ENCODE measurements at places on chromosomes 4 and X.

DNA sequence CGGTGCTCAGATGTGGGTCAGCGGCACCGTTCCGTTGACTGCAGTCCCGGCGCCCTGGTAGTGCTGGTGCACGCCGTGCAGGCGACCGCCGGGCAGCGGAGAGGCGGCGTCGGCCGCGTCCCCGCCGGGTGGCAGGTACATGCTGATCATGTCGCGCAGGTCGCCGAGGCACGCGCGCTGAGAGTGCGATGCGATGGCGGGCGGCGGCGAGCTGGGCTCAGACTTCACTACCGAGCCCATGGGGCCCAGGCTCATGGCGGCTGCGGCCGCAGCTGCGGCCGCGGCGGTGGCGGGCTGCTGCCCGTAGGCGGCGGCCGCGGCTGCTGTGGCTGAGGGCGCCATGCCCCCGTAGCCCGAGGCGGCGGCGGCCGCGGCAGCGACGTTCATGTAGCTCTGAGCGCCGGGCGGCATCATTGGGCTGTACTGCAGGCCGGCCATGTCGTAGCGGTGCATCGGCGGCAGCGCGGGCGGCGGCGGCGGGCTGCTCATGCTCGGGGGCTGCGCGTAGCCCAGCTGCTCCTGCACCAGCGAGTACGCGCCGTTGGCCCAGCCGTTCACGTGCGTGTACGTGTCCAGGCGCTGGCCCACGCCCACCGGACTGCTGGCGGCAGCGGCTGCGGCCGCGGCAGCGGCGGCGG is 1.0 kb downstream of the SOX3 start:
- DNase-seq: no peak

DNA sequence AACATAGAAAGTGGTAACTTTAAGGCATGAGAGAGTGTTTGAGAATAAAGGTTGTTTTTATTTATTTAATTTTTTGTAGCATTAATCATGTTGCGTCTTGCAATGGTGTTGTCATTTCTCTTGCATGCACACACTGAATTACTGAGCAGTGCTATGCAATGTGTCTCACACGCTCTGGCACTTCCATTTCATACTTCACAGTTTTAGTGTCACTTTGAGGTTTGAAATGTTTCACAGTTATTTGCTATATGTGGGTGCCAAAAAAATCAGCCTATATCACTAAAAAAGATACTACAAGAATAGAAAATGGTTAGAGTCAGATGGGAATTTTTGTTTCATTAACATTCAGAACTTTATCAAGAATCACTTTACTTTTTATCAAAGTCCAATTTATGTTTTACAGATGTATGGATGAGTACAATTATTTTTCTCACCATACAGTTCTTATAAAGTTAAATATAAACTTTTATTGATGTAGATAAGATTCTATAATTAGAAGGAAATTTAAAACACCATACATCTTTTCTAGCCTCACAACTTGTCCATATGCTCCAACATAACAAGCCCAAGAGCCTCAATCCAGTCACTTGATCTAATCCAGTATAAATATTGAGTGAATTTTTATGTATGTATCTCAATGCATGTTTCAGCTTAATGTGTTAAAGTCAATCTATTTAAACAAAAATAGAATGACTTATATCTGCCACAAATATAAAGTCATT is 114.0 kb downstream of the IQCM start:
- DNase-seq: no peak

DNA sequence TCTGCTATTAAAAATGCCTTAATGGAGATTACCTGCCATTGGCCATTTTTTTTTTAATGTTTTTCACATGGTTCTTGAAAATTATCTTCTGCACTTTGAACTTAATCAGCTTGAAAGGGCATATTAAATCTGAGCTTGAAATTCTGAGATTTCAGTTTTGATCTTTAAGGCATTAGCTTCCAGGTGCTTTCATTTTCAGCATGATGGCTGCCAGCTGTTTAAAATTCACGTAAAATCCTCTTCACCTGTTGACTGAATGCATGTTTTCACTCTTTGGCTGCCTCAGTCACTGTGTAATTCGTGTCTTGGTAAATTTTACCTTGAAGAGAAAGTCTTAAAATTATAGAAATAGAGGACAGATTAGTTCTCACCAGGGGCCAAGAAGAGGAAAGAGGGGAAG is 39.6 kb downstream of the SMAD1 start:
- DNase-seq: no peak

DNA sequence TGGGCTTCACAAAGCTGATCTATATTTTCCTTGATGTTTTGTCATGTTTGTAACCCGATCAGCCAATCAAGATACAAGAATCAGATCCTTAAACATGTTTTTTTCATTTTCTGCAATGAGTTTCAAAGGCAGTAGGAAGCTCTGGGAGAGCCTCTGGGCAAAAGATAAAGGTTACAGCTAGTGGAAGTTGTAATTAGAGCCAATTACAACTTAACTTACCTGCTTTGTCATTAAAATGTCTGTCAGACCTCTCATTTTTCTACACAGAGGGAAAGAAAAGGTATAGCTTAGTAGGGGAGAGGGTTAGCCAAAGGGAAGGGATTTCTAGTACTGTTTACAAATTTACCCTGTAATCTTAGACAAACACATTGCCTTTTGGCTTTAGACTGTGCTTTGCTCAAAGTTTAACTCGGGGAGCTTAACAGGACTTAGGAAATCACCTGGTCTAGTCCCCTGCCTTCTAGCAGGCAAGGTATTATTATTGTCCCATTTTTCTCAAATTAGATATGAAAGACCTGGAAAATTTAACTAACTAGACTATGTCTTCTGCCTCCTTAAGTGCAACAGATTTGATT is 55.8 kb downstream of the FGF16 start:
- no peak for DNase-seq

GRCh38 chr4:153205757-153206156 is 1.5 kb downstream of the TRIM2 start:
- no peak for DNase-seq

GRCh38 chrX:109393859-109394258 is 88.0 kb downstream of the GUCY2F start:
- DNase-seq: no peak

DNA sequence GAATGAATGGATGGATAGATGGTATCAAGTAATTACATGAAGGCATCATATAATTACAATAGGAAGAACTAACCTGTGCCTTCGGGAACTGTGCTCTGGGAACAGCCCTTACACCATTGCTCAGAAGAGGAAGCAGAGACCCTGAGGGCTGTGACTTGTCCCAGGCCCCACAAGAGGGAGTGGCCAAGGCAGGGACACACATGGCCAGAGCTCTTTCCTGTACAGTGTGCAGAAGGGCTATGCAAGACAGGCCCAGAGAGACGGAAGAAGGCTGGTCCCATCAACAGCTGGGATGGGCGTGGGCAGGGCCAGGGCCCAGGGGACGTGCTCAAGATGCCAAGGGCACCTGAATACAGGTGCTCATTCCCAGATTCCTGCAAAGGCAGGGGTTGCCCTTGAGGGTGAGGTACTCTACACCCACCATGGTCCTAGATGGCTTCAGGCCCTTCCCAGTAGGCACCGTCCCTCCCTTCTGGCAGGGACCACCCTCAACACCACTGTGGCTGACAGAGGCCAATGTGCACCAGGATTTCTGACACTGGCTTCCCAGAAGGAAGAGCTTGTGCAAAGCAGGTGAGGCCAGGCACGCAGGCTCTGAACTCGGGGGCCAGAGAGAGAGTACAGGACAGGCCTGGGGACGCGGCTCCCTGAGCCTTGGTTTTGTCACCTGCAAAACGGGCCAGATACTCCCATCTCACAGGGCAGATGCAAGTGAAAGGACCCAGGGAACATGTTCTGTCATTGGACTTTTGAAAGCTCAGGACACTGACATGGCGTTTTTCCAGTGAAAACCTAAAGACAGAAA is 1.7 kb downstream of the EVC2 start:
- no peak for DNase-seq

DNA sequence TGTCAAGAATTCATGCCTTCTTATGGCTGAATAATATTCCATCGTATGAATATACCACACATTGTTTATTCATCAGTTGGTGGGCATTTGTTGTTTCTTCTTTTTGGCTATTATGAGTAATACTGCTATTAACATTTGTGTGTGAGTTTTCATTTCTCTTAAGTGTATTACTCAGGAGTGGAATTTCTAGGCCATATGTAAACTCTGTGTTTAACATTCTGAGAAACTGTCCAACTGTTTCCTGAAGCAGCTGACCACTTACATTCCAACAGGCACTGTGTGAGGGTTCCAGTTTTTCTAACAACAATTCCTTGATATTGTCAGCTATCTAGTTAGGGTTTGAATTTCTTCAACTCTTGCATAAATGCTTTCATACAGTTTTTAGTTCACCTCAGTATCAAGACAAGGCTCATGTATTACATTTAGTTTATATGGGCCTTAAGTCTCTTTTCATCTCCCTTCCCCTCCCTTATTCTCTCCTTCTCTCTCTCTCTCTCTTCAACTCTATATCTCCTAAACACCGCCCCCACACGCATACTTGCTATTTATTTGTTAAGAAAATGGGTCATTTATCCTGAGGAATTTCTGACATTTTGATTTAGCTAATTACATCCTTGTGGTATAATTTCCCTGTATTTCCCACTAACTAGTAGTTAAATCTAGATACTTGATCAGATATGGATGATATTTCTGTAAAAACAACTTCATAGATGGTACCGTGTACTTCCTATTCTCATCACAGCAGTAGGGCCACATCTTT is 77.4 kb downstream of the WDR19 start:
- DNase-seq: no peak

DNA sequence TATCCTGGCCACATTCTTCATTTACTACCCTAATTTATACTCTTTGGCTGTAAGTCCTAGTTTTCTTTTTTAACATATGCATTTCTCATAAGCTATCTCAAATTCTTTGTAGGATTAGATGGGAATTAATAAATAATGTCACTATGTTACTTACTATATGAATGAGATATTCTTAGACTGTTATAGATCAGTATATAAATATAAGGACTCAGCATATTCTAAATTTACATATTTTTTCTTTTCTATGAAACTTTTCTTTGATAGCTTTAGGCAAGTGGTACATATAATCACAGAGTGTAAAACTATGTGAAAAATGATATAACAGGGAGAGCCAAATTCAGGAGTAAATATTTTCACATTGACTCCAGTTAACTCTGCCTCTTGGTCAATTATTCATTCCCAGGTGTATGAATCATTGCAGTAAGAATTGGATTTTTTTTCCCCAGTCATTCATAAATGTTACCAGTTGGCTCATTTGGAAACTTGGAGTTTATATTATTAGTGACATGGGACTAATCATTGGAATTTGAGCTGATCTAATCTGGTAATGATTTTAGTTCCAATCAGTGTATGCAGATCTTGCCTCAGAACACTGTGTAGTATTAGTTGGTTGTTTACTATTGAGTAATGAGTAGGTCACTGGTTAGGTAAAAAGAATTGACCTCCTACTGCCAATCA is 25.3 kb downstream of the FHIP1A start:
- no peak for DNase-seq

GRCh38 chr4:113604955-113605354 is 156.6 kb downstream of the CAMK2D start:
- DNase-seq: no peak

GRCh38 chr4:76670631-76671030 is 227.3 kb downstream of the SOWAHB start:
- no peak for DNase-seq

DNA sequence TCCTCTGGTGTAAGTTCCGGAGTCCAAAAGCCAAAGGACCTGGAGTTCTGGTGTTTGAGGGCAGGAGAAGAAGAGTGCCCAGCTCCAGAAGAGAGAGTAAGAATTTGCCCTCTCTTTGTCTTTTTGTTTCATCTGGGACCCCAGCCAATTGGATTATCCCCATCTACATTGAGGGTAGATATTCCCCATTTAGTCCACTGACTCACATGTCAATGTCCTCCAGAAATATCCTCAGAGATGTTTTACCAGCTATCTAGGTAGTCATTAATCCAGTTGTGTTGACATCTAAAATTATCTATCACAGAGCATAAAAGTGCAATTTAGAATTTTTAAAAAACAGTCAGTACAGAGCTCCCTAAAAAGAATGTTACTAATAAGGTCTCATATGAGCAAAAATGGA is 132.9 kb upstream of the TMEM47 start:
- no peak for DNase-seq

DNA sequence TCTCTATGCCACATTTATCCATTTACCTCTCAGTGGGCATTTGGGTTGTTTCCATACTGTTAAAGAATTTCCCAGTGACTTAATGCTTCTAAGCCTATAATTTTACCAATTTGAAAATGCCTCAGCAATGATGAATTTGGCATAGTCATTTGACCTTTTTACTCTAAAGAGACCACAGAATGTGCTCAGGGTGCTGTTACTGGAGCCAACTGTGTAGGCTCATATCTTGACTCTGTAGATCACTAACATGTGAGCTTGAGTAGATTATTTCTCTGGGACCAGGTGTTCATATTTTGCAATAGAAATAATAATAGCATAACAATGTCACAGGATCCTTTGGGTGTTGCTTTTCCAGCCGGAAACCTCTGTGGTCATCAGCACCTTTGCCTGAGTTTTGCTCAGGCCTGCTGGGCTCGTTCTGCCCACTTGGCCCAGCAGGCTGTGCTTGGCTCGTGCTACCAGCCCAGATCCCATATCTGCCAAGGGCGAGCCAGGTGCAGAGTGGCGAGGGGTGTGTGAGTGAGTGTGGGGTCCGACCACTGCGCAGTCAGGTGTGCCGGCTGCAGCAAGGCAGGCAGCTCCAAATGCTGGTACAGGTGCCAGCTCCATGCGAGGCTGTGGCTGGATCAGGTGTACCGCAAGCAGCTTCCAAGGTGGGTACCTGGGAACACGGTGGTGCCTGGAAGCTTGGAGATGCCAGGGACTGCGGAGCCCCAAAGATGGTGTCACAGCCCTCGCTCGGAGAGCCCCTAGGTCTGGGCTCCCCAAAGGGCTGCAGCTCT is 70.6 kb upstream of the ANK2 start:
- no peak for DNase-seq

GRCh38 chrX:39772057-39772832 is 325.5 kb downstream of the BCOR start:
- DNase-seq: peak; percentile 51

- DNase-seq: peak; percentile 52
These were observed 1.2 kb downstream of the TMSB4X start for GRCh38 chrX:12975991-12976558.

- peak; percentile 43 for DNase-seq
These were observed 12.9 kb downstream of the PALLD start for GRCh38 chr4:168509786-168510185.

DNA sequence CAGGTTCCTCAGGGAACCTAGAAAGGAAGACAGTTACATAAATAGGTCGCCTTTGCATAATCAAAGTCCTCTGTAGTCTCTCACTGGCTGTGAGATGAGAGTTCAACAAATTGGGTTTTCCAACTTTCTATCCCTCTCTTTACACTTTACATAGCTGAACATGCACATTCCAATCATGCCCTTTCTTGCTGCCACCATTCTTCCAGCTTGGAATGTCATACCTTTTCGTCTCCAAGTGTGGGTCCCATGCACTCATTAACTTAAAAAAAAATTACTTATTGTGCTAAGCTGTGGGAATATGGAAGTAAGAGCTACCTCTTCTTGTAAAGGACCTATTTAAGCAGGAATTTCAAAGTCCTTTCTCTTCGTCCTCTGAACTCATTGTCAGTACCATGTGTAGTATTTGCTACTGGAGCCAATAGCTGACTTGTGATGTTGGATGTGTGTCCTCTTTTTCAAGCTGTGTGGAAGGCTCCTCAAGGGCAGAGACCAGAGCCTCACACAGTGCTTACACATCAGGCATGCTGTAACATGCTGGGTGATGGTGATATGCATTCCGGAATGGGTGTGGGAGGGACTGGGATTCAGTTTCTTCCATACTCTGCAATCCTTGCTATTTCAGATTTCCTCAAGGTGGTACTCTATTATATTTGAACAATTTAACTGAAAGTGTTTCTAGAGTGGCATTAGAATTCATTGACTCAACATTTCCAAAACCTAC is 7.1 kb downstream of the ENOPH1 start:
- no peak for DNase-seq

GRCh38 chrX:110045421-110045820 is 42.5 kb downstream of the TMEM164 start:
- no peak for DNase-seq
